NCI-H2029 treated with DMSO at 0.1 percent for 48 hours (cell line): ENCODE measurements at places on chromosomes 7 and 10.

- no peak for DNase-seq
These were observed 18.9 kb downstream of the NKX2-3 start for GRCh38 chr10:99551616-99552015.

GRCh38 chr7:36840904-36841303 lies 116.6 kb upstream of the AOAH start:
- DNase-seq: no peak

- DNase-seq: no peak
These were observed 11.3 kb downstream of the GPRIN2 start for GRCh38 chr10:46544989-46545791.

- DNase-seq: no peak
These were observed 259.7 kb upstream of the HABP2 start for GRCh38 chr10:113293167-113293566.

GRCh38 chr7:194252-195009 lies 2.1 kb downstream of the FAM20C start:
- no peak for DNase-seq

DNA sequence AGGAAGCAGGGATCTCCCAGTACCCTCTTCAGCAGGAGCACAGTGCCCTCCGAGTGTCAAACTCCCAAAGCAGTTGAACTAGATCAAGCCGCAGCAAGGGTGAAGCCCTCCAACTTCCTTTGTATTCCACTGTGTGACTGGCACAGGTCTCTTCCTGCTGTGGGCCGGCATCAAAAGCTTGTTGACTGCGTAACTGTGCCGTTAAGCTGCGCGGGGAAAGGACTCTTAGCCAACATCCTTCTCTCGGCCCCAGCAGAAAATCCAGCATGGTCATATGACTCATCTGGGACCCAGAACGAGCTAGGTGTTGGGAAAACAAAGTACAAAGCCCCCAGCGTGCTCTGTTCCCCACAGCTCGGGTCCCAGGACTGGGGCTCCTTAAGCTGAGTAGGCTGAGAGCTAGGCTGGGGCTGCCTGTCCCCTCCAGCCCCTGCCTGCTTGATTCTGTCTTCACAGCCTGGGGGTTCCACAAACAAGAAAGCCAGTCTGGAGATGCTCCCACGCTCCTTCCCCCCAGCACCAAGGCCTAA lies 52.2 kb downstream of the COL17A1 start:
- DNase-seq: no peak

- no peak for DNase-seq
These were observed 18.8 kb upstream of the ZNF273 start for GRCh38 chr7:64884085-64884912.

DNA sequence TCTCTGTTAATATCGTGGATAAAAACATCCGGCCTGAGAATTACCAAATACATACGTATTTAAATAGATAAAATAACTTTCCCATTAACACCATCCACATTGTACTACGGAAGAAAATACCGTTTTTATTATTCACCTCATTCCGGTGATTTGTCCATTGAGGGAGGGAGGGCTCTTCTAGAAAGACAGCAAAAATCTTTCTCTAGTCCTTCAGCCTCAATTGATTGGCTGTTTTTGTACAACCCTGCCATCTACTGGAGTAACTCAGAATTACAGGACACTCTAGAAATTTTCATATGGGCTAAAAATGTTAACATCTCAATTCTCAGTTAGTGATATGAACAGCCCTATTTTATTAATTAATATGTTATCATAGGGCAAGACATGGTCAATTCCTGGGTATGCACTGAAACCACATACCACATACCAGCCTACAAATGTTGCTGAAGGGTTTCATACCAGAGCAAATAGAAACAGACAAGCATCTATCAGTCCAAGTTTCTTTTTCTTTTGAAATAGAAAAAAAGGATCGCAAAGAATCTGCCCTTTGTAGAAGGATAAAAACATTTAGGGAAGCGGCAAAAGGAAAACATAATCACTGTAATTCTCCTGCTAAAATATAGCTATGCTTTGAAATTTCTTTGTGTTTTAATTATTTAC lies 55.8 kb upstream of the CDCA7L start:
- peak; percentile 68 for DNase-seq

GRCh38 chr7:136588216-136588615 lies 280.2 kb upstream of the CHRM2 start:
- no peak for DNase-seq

DNA sequence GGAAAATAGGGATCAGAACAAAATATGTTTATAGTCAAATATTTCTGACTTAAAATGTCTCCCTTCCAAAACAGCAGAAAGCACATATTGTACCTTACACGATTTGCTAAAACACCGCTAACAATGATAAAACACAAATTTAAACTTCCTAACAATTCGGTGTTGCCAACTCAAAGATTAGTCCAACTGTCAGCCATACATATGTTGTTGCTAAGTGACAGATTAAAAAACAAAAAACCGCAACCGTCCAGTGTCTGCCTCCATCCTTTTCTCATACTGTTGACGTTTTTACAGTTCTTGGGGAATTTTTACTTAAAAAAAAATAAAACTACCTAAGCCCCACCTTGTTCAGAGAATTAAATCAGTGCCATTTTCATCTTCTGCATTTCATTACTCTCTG lies 118.0 kb downstream of the RAB11FIP2 start:
- DNase-seq: no peak

DNA sequence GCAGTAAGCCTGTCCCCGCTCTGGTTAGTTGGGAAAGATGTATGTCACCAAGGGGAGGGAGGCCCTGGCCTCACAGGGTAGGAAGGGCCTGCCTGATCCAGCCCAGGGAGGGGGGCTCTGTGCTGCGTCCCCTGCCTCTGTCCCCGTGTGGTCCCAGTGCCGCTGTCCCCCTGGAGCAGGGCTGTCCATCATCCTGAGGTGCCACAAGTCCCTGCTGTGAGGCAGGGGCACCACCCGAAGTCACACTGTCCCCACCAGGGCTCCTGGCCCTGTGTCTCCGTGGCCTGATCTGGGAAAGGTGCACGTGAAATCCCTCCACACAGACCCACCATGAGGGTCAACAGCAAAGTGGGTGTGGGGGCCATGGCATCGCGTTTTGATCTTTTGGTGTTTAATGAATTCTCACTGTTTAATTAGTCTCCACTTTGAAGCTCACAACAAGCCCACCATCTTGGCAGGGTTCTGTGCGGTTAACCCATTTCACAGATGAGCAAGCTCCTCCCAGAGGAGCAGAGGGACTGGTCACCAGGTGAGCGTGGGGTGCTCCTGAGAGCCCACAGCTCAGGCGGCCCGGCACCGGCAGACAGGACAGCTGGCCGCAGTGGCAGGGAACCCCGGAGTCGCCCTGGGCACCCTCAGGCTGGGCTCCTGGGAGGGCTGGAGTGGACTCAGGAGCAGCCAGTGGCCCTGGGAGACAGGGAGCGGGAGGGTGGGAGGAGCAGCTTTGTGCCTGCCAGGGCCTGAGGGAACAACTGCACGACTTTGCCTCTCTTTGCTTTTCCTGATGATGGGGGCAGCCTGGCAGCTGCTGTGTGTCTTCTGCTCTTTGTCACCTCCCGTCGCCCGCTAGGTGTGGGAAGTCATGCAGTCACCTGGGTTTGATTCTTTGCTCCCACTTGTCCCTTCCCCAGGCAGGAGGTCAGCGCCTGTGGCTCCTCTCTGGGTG lies 12.0 kb upstream of the CRYGN start:
- DNase-seq: no peak

DNA sequence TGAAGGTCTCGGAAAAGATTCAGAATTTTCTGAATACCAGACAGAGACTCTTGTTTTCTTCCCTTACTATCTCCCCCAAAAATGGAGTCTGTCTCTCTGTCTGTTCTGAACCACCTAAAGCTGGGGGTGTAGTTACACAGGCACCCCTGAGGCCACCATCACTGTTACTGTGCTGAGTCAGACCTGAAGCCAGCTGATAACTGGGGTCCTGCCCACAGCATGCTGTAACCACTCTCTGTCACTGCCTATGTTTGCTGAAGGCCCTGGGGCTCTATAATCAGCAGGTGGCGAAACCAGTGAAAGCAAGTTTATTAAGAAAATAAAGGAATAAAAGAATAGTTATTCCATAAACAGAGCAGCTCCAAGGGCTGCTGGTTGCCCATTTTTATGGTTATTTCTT lies 575.2 kb upstream of the POT1 start:
- DNase-seq: no peak

DNA sequence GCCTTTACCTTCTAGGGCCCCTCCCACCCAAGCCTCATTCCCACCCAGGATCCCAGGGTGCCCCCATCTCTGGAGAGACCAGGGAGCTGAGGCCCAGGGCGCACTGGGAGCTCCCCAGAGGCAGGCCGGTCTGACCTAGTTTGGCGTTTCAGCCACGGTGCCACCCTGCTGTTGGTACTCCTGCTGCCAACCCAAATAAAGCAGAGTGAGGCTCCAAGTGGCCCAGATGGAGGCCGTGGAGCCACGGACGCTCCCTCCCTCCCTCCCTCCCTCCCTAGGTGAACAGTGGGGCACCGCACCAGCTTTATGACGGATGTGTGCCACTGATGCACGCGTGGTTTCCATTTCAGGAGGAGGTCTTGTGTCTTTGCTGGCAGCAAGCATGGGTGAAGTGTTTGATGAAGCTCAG lies 1.8 kb downstream of the INPP5A start:
- peak; percentile 1 for DNase-seq

- DNase-seq: no peak
These were observed 282.6 kb upstream of the LRRN3 start for GRCh38 chr7:110808361-110808760.

GRCh38 chr7:13236026-13236425 lies 548.6 kb downstream of the ARL4A start:
- no peak for DNase-seq

DNA sequence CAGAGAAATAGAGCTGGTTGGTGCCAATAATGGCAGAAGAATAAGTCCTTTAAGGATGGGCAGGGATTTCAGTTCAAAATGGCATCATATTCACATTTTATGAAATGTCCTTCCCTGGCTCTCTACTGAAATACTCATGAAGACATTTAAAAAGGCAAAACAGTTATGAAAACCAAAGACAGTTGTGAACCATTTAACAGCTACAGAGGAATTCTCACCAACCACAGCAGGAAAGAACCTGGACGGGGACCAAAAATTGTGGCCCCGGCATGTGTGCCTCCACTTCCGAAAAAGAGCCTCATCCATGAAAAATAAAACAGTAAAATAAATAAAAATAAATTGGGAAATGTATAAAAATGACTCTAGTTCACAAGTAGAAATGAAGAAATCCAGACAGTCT lies 539.5 kb downstream of the SUGCT start:
- no peak for DNase-seq

GRCh38 chr10:132417957-132418441 lies 21.0 kb downstream of the PWWP2B start:
- DNase-seq: no peak

GRCh38 chr7:121490309-121490708 lies 94.2 kb upstream of the FAM3C start:
- DNase-seq: no peak

DNA sequence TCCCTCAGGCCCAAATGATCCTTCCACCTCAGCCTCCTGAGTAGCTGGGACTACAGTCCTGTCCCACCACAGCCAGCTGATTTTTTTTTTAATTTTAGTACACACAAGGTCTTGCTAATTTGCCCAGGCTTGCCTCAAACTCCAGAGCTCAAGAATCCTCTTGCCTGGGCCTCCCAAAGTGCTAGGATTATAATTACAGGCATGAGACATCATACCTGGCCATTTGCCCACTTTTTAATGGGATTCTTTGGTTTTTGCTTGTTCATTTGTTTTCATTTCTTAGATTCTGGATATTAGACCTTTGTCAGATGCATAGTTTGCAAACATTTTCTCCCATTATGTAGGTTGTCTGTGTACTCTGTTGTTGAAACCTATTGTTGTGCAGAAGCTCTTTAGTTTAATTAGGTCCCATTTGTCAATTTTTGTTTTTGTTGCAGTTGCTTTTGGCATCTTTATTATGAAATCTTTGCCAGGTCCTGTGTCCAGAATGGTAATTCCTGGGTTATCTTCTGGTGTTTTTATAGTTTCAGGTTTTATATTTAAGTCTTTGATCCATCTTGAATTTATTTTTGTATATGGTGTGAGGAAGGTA lies 95.2 kb downstream of the GLCCI1 start:
- DNase-seq: peak; percentile 50

DNA sequence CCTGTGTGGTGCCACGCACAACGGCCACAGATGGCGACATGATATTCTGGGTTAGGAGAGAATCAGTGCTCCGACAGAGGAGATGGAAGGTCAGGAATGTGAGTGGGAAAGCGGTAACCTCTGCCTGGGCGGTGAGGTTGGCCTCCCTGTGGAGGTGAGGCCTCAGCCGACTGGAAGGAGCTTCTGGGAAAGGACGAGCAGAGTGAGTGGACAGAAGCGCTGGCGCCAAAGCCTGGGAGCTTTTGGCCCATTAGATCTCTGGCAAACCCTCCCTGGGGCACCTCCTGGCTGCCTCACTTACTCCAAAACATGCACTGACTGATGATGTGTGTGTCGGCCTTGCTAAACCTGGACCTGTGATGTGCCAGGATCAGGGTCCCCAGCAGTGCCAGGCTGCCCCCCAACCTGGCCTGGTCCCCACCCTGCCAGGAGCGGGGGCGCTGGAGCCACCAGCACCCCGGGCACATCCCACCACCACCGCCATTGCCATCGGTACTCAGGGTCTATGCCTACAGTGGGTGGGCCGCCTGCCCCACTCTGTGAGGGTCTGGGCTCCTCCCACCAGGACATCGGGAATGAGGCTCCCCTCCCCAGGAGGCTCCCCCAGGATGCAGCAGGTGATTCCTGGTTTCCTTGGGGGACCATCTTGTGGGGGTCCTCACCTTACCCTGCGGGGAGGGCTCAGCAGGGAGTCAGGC lies 51.0 kb downstream of the RASGEF1A start:
- DNase-seq: no peak

DNA sequence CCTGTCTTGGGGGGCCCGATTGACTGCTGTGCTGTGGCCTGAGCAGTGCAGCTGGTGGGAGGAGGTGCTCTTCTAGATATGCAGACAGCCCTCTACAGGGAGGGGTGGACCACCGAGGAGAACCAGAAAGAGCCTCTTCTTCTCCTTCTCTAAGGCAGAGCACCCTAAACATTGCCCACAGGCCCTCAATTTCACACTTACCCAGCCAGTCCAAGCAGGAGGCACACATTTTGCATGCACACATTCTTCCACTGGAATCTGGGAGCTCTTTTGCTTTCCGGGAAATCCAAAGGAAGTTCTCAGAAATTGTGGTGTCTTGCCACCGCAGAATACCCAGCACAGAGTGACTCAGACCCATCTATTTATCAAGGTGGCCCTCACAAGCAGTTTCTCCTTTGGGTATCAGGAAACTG lies 45.8 kb downstream of the EEPD1 start:
- DNase-seq: no peak

- DNase-seq: no peak
These were observed 56.3 kb downstream of the GFRA1 start for GRCh38 chr10:116216676-116217075.

GRCh38 chr7:114678116-114678515 lies 243.8 kb upstream of the MDFIC start:
- no peak for DNase-seq

DNA sequence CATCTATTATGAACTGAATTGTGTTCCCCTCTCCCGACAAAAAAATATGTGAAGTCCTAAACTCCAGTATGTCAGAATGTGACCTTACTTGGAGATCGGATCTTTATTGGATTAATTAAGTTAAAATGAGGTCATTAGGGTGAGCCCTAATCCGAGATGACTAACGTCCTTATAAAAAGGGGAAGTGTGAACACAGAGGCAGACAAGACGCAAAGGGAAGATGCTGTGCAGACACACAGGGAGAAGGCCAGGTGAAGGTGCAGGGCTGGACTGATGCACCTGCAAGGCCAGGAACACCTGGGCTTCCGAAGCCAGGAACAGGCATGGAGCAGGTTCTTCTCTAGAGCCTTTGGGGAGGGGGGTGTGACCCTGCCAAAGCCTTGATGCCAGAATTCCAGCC lies 187.8 kb downstream of the PARD3 start:
- no peak for DNase-seq

GRCh38 chr7:13742126-13742525 lies 247.3 kb downstream of the ETV1 start:
- no peak for DNase-seq
